Progenitor cell of endocrine pancreas (in vitro differentiated cells): ENCODE measurements at places on chromosomes 7 and 10. TPM values are rescaled to one million over a fixed set of nuclear protein-coding genes. Genes with fewer than 3 reads are reported as not detected.

DNA sequence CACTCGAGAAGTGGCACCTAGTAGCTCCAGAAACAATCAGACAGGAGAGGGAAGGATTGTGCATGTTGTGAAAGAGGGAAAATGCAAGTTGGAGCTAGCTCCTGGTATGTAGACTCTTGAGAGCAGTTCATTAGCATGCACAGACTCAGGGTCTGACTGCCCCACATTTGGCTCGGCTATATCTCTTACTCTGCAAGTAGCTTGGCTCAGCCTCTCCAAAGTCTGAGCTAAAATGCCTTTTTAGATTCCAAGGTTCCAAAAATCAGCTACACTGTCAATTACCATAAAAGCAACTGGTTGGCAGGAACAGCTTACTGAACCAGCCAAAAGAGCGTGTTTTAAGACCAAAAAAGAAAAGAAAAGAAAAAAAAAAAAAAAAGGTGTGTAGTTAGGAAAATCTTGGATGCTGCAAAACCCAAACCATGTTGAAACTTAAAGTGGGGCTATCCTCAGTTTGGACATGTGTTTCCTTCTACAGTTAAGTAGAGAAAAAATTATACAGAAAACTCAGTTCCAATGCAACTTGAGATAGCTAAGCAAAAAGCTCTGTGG lies 65.5 kb downstream of the MKX start:
- no peak for DNase-seq

DNA sequence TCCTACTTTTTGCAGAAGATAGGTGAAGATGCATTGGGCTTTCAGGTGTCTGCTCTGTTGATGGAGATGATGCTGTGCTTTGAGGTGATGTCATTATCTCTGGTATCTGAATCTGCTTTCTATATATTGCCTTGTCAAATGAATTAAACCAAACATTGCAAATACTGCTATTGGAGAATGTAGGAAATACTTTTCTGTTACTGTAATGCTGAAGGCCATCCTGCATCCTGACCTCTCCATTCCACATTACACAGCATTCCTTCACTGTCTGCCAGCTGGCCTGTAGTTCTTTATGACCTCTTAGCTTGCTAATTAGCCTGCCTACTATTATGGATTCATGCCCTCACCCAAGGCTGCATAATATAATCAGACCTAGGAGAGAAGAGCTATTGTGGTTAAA lies 73.2 kb downstream of the VCL start:
- no peak for DNase-seq

- DNase-seq: no peak
Observed at GRCh38 chr10:451021-451471, 238.4 kb downstream of the DIP2C start.

DNA sequence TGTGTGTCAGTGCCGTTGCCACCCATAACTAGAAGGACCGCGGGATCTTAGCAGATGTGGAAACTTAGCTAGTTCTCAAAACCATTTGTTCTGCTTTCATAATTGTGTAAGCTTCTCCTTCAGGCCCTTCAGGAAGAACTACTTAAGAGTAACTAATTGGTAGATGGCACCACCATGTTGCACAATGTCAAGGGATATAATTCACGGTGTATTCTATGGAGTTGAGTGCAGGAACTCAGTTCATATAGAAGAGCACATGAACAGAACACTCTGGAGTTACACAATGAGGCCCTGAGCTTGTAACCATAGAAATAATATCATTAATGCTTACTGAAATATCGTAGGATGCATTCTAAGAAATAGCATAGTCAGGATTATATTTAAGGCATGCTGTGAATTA lies 126.5 kb upstream of the GAD2 start:
- no peak for DNase-seq

Gene TMEM213
- not detected in 2 replicates for total RNA-seq

Gene CD36
- 7.2 and 7.7 TPM in 2 replicates for total RNA-seq

Gene TWIST1
- total RNA-seq: 1.8 and 2.8 TPM in 2 replicates
